ENCODE measurements at places on chromosomes 3 and 15.

- no peak for DNase-seq
Measured at GRCh38 chr3:39332525-39332924, 3.0 kb downstream of the CCR8 start.

DNA sequence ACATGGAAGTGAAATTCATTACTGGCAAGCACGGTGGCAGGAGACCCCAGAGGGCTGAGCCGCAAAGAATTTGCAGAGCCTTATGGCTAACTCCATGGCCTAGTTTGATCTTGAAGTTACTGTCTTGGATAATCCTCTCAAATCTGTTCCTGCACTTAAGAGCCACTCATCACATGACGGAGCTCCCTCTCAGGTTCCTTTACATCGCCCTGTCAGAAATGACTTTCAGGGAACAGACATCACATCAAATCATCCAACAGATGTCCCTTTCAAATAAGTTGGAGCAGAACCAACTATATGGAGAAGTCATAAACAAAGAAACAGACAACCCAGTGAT, 328.8 kb upstream of the THBS1 start:
- no peak for DNase-seq

GRCh38 chr3:115553796-115554486, 69.4 kb upstream of the GAP43 start:
- DNase-seq = no peak

DNA sequence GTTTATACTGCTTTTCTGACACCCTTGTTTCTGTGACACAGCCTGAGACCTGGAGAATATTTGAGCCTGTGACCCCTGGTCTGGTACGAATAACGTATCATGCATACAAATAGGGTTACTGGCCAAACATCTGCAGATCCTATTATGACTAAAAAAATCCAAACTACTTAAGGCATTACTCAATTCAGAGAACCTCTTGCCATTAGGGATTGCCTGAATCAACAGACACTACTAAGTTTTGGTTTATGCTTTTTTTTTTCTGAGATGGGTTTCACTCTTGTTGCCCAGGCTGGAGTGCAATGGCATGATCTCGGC, 35.4 kb downstream of the OSBPL10 start:
- DNase-seq = no peak

- DNase-seq = no peak
Measured at GRCh38 chr15:31476236-31476810, 149.7 kb downstream of the KLF13 start.

DNA sequence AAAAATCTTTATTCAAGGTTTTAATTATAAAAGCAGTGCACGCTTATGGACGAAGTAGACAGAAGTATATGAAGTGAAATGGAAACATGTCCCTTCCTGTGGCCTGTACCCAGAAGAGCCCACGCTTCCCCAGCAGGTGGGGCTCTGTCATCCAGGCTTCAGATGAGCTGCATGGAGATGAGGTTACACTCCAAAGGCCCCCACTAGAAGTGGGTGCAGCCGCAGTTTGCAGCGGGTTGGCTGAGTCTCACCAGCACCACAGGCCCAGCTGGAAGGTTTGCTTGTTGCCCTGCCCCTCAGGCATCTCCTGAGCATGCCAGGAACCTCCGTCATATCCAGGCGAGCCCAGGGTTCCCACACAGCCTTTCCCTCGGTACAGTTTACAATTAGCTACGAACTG, 33.1 kb downstream of the PRR20G start:
- DNase-seq = no peak

GRCh38 chr15:76978522-76979330, 16.2 kb upstream of the PSTPIP1 start:
- no peak for DNase-seq

DNA sequence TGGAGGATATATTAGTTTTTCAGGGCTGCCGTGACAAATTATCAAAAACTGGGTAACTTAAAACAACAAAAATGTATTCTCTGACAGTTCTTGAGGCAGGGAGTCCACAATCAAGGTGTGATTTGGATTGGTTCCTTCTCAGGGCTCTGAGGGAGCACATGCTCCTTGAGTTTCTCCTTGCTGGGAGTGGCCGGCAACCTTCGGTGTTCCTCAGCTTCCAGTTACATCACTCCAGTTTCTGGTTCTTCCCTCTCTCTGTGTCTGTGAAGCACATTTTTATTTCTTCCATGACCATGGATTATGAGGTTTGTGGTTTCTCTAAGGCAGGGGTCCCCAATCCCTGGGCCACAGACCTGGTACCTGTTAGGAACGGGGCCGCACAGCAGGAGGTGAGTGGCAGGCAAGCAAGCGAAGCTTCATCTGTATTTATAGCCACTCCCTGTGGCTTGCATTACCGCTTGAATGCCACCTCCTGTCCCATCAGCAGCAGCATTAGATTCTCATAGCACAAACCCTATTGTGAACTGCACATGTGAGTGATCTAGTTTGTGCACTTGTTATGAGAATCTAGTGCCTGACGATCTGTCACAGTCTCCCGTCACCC, 24.3 kb downstream of the LRRC28 start:
- no peak for DNase-seq

Data from GM13976 (cell line).